Caki2 (cell line): ENCODE measurements at places on chromosomes 1 and 21. TPM values are rescaled to one million over a fixed set of nuclear protein-coding genes. Genes with fewer than 3 reads are reported as not detected.

Gene SCMH1
- total RNA-seq: 8.8 and 20.3 TPM in 2 replicates

Gene TMEM81
- 0.67 and 0.91 TPM in 2 replicates for total RNA-seq

DNA sequence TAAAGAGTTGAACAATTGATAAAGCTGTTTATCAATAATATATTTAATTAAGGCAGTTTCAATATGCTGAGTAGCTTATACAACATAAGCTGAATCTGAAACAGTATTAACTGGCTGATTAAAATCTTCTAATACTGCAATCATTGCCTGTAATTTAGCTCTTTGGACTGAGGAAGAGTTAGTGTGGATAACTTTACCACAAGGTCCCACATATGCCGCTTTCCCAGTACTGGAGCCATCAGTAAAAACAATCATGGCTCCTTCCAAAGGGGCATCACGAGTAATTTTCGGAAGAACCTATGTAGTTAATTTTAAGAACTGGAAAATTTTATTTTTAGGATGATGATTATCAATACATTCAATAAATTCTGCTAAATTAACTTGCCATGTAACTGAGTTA is 6.7 kb downstream of the DAP3 start:
- no peak for DNase-seq

GRCh38 chr1:218383051-218383450 is 37.9 kb downstream of the TGFB2 start:
- no peak for DNase-seq

- no peak for DNase-seq
Measured at GRCh38 chr1:78281580-78281979, 209.2 kb upstream of the PTGFR start.

DNA sequence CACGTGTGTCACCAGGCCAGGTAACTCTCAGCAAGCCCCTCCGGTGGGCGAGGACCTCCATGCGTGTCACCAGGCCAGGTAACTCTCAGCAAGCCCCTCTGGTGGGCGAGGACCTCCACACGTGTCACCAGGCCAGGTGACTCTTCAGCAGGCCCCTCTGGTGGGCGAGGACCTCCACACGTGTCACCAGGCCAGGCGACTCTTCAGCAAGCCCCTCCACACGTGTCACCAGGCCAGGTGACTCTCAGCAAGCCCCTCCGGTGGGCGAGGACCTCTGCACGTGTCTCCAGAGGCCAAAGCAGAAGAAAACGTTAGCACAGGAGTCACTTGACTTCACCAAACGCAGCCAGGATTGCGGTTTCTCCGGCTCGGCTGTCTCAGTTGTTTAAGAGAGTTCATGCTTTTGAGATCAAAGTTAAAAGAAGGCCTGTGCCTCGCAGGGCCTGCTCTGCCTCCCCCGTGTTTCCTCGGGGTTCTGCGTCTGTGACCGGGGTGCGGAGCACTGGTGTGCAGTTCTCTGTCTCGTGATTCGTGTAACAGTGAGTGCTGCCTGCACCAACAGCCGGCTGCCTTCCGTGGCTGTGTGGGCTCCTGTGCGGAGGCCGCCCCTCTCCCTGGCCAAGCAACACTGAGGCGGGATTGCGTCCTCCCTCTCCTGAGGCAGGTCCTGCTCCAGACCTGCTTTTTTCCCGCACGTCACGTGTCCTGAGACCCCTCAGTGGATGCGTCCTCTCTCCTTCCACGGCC is 56.6 kb downstream of the PRKCZ start:
- no peak for DNase-seq

GRCh38 chr1:231177936-231178335 is 16.1 kb downstream of the TRIM67 start:
- no peak for DNase-seq

- no peak for DNase-seq
Measured at GRCh38 chr1:2239013-2239370, 10.9 kb downstream of the SKI start.

DNA sequence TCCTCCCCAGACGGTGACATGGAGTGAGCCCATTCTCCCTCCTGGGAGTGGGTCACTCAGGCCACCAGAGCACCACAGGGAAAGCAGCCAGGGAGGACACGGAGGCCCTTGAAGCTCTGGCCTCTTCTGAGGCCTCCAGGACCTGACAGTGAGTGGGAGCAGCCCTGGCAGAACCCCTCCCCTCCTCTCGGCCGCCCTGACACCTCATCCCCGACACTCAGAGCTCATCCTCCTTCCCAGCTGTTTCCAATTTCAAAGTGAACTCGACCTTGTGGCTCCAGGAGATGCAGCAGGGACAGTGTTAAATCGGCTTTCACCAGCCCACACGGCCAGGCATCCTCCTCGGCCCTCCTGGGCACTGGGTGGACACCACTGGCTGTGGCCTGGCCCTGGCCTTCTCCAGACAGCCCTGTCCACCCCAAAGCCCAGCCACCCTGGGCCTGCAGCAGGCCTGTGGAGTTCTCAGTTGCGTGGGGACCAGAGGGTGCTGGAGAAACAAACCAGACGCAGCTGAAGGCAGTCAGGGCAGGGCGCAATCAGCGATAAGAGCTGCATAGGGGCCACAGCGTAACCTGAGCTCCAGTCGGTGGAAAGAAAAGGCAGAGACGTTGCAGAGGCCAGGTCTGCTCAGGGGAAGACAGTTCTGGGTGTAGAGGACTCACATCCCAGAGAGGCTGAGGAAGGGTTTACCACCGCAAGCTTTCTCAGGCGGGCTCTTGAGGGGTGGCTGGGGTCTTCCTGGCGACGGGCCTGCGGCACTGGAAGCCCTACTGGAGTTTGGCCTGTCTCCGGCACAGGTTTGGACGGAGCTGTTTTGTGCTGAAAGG is 27.1 kb downstream of the FTCD start:
- DNase-seq: no peak
